Activated CD4-positive, alpha-beta memory T cell treated with anti-CD3 and anti-CD28 coated beads for 36 hours (primary cell): ENCODE measurements at places on chromosomes 12 and 14. TPM values are rescaled to one million over a fixed set of nuclear protein-coding genes. Genes with fewer than 3 reads are reported as not detected.

The PGF gene
- total RNA-seq: 0.10 TPM

The EML5 gene
- total RNA-seq: 5.7 TPM

The TGM1 gene
- total RNA-seq: 4.5 TPM

The FSCB gene
- not detected for total RNA-seq

The TAS2R7 gene
- total RNA-seq: not detected
